ENCODE measurements at places on chromosomes 1 and 21.

DNA sequence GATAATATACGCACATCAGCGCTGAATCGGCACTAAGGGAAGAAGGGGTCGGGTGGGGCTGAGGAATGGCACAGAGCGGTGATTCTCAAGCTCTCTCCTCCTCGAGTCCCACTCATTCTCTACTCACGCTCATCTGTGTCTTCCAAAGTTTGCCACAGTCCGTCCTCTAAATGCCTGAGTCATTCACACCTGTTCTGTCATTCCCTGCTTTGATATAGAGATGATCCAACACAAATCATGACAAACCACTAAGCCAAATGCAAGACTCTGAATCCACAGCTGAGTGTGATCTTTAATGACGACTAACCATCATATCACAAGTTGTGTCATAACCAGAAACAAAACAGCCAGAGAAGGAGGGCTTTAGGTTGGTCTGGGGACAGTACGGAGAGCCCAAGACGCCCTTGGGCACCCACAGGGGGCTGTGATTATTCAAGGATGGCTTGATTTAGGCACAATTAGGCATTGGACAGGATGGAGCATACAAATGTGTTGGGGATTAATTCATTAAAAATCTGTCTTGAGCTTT is 501.5 kb downstream of the KIF26B start:
- no peak for ATAC-seq

DNA sequence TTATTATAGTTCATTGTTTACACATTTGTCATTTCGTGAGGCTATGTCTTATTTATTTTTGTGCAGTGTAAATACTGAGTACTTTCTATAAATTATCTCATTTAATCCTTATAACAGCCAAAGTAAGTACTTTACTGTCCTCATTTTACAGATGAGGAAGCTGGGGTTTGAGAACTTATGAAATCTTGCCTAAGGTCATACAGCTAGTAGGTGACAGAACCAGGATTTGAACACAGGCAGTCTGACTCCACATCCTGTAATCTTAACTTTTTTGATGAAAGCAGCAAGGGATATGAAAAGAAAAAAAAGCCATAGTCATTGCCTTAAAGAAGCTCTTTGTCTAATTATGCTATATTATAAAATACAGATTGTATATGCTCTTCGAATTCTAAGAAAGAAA is 107.1 kb upstream of the BMP8A start:
- no peak for ATAC-seq

DNA sequence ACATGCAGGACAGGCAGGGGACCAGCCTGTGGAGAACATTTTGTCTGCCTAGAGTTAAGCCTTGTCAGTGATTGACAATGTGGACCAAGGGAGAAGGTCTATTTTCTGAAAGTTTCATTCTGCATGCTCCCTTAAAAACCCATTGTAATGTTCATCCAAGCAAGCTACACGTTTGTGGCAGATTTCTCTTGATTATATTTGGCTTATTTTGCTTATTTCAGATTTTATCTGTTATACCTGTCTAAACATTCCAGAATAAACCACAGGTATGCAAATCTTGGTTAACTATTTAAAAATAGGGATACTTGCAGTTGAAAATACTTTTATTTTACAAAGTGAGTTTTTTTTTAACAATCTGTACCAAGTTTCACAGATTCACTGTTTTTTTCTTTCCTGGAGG is 78.2 kb upstream of the F3 start:
- no peak for ATAC-seq

DNA sequence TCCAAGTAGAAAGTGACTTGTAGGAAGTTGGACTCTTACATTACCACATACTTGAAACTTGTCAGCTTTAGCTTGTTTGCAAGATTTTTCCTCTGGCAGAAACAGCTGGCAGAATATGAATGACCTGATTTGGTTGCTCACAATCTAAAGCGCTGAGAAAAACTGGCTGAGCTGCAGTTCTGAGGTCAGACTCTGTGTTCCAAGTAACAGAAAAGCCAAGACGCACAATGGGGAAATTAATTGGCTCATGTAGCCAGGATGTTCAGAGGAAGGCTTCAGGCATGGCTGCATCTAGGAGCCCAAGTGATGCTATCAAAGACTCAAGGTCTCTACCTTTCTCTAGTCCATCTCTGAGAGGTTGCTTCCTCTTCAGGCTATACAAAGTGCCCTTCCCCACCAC is 27.0 kb downstream of the ALPL start:
- ATAC-seq, result no peak

DNA sequence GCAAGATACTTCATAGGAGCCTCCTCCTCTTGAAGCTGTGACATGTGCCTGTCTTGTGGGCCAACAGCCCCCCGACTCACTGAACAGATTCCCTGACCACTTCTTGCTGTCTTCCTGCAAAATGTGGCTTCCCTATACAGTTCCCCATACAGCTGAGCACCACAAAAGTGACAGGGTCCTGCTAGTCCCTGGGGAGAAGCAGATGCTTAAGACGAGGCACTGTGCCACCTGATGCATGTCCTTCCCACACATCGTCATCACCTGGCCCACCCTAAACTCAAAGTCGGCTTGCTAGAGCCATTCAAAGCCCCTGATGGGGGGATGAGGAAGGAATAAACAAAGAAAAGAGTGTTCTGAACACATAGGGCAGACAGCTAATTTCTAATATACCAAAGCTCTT is 29.2 kb upstream of the ETV3 start:
- no peak for ATAC-seq

GRCh38 chr1:12029720-12030339 is 10.5 kb downstream of the MIIP start:
- ATAC-seq, result no peak

DNA sequence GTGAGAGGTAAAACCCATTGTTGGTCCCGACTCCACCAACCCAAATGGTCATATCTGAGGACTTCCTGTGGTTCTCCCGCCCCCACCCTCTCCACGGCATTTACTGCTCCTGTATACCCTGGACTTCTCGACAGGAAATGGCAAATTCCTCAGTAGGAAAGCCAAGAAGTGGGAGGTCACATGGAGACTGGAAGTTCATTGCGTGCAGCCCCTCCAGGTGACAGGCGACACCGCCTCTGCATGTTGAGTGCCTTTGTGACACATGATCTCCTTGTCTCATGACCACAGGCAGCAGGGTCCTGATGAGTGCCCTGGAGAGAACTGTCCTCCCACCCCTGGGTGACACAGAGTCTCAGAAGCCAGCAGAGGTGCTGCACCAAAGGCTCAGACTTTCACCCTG is 24.2 kb downstream of the ERG start:
- ATAC-seq, result no peak

GRCh38 chr1:159012495-159012894 is 2.8 kb downstream of the IFI16 start:
- peak; percentile 28 for ATAC-seq

GRCh38 chr1:200228486-200228885 is 181.3 kb downstream of the ZNF281 start:
- no peak for ATAC-seq

DNA sequence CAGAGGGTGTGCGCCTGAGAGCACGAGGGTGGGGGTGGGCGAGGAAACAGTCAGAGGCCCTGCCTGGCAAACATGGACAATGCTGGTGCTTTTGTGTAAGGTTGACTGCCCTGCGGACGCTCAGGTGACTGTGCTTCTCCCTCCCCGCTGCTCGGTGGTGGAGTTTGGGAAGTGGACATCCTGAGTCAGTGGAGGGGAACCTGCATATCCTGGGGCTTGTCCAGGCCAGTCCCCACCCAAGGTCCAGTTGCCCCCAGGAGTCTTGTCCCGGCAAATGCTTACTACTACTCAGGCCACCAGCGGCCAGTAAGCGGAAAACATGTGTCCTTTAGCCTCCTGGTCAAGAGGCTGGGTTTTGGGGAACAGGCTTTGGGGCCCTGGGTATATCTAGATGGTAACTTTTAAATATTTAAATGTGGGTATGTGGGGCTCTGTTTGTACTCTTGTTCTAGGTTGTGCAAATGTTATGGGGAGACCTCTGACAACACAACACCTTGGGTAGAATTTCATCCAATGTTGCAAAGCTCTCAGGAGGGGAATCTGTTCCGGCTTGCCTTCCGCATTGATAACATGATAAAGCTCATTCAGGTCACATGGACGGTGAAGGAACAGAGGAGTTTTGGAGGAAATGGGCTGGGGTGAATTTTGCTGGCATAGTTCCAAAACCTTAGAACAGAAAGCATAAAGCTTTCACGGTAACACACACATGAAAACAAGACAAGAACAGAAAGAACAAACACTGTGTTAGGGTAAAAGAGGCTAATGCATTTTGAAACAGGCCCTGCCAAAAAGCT is 364.9 kb downstream of the PRDM2 start:
- ATAC-seq, result no peak

- no peak for ATAC-seq
Observed at GRCh38 chr21:34330055-34330454, 33.8 kb upstream of the KCNE2 start.

- no peak for ATAC-seq
Observed at GRCh38 chr1:207938016-207938415, 27.1 kb upstream of the CD34 start.

GRCh38 chr1:106517224-106517623 is 539.2 kb upstream of the PRMT6 start:
- no peak for ATAC-seq

- no peak for ATAC-seq
Observed at GRCh38 chr1:77977989-77978292, 931 bp downstream of the FUBP1 start.

DNA sequence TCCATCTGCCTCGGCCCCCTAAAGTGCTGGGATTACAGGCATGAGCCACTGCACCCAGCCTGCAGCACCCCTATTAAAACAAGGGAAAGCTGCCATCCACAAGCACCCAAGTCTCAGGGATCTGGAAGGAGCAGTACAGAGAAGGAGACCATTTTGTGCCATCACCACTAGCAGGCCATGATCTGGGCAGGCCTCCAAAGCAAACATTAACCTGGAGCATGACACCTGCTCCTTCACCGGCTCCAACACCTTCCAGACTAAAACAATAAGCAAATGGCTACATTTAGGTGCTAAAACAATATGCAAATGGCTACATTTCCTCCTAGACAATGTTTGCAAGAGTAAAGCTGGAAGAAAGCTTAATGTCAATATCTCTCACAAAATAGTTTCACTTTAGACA is 16.7 kb downstream of the MEAF6 start:
- no peak for ATAC-seq

- no peak for ATAC-seq
Observed at GRCh38 chr1:230050973-230051735, 15.9 kb upstream of the GALNT2 start.

GRCh38 chr1:101004670-101005069 is 20.9 kb downstream of the DPH5 start:
- ATAC-seq, result no peak

- no peak for ATAC-seq
Observed at GRCh38 chr21:28269173-28269572, 723.5 kb downstream of the LTN1 start.

- peak; percentile 16 for ATAC-seq
Observed at GRCh38 chr1:248872752-248873408, 14.0 kb upstream of the ZNF692 start.

GRCh38 chr1:153505576-153505975 is 30.2 kb downstream of the S100A6 start:
- ATAC-seq, result no peak

DNA sequence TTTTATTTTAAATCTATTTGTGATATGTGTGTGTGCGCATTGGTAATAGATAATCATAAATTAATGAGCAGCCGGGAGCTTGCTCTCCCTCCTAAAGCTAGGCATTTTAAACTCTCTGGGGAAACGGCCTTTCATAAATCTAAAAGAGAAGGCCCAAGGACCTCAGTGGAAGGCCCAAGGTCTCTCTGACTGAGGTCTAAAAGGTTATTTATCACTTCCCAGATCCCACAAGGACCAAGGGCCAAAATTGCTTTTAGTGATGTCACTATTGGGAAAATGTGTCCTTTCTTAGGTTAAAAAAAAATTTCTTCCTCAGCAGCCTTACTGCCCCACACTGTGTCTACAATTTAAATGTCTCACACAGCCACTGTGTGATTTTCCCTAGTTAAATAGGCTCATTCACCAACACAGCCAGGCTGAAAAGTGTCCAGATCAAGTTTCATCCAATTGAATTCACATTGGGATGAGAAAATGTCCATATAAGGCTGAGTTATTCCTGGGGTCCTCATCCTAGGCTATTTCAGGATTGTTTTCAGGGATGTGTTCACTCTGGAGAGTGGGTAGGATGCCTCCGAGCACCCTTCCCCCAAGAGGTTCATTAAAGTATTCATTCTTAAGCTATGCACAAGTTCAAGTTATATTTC is 46.1 kb downstream of the SLC44A3 start:
- no peak for ATAC-seq

GRCh38 chr1:39508266-39508665 is 16.8 kb downstream of the BMP8A start:
- no peak for ATAC-seq

- ATAC-seq, result no peak
Observed at GRCh38 chr1:227793948-227794816, 21.3 kb upstream of the PRSS38 start.

DNA sequence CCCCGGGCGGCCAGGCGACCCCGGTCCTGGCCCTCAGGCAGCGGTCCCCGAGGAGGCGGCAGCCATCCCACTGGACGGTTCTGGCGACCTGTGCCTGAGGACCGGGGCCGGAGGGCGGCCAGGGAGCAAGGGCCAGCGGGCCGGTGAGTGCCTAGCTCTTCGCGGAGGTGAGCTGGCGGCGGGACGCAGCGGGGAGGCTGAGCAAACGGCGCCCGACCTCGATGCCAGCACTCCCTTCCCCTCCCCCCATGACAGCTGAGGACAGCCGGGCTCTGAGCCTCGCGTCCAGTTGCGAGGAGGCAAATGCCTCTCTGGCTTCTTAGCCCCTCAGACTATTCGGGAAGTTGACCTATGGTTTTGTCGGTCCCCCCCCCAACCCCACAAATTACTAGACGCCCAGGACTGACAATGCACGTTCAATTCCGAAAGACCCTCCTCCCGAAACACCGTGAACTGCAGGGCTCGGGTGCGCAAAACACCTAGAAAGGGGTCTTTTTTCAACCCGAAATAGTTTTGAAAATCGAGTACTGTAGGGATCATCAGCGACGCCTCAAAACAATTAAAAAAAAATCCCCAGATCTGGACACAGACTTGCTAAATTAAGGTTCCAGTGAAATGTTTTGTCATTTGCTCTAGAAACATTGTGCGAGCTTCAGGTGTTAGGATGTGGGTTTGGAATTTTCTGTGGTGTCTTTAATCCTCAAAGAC is 8.3 kb downstream of the CDKN2C start:
- no peak for ATAC-seq

- ATAC-seq, result no peak
Observed at GRCh38 chr1:41941381-41941780, 22.7 kb upstream of the HIVEP3 start.

DNA sequence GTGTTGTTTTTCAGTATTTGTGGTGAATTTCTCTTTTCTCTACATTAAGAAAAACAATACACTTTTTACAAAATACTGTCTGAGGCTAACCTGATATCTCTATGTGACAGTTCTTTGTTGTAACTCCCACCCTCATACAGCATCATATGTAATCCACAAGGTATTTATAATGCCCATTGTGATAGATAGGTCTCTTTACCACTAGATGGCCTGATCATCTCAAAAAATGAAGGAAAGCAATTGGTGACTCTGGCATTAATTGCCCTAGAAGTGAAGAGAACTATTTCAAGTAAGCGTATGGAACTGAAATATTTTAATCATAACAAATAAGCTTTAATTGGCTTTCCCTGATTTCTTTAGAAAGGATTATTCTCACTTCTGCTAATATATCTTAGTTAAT is 36.2 kb upstream of the HFM1 start:
- no peak for ATAC-seq
